ENCODE measurements at places on chromosomes 4 and X.
A peak's percentile ranks its signal among the peaks of the same experiment; 100 is the strongest.

- DNase-seq: peak; percentile 32
Observed at GRCh38 chr4:20297261-20297660, 45.6 kb downstream of the SLIT2 start.

- no peak for DNase-seq
Observed at GRCh38 chr4:36573441-36573840, 292.0 kb downstream of the DTHD1 start.

DNA sequence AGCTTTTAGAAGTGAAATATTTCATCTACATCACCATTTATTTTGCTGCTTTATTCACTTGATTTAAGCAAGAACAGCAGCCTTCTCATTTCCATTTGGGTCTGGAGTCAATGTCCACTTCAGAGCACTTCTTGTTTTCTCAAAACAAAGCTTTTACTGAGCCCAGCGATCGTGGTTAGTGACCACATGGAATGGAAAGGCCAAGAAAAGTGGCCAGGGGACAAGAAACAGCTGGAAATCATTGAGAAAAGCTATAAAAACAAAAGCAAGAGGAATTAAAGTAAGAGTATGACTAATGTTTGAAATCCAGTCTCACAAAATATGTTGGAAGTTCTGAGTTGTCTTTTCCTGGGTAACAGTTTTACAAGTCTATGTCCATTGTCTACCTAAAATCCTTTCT lies 328.4 kb upstream of the INTU start:
- peak; percentile 72 for DNase-seq

DNA sequence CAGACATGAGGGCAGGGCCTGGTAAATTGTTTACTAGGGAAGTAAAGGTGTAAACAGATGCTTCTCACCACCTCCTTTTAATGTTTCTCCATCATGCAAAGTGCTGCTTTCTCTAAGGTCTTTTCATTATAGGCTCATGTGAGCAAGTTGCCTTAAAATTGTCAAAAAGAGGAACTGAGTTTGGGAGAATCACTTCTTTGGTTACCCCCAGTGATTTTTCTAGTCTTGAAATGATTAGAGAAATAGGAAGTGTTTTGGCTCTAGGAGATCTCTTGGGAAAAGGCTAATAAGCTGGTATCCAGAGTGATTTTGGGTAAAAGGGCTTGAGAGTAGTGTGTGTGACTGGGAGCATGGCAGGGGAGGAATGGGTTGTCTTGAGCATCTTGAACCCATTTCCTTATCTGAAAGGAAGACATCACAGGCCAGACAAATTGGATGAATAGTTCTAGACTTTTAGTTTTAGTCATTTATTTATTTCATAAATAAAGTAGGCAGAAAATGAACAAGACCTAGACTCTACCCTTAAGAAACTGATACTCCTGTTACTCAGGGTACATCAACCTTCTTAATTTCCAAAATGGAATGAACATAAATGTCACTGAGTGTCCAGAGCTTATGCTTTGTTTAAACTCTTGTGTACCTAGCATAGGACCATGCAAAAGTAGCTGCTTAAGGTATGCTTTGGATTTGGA lies 14.2 kb downstream of the GRPR start:
- DNase-seq: no peak

- no peak for DNase-seq
Observed at GRCh38 chrX:12950851-12951594, 23.9 kb upstream of the TMSB4X start.

GRCh38 chr4:138959097-138959815 lies 56.3 kb upstream of the NOCT start:
- no peak for DNase-seq

DNA sequence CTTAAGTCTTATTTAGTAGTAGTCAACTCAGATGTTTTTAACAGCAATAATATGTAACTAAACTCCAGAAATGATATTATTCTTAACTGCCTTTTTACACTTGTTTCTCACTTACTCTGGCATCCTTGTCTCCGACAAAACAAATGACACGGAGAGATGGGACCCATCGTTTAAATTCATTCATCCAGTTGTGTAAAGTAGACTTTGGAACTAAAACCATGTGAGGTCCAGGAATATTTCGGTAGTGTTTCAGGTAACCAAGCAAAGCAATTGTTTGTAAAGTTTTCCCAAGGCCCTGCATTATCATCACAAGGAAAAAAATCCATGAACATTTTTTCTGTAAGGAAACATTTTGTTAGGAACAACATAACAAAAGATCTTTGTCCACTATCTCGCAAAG lies 11.6 kb downstream of the SMARCA1 start:
- no peak for DNase-seq

GRCh38 chrX:13177921-13178566 lies 133.6 kb upstream of the FAM9C start:
- no peak for DNase-seq

DNA sequence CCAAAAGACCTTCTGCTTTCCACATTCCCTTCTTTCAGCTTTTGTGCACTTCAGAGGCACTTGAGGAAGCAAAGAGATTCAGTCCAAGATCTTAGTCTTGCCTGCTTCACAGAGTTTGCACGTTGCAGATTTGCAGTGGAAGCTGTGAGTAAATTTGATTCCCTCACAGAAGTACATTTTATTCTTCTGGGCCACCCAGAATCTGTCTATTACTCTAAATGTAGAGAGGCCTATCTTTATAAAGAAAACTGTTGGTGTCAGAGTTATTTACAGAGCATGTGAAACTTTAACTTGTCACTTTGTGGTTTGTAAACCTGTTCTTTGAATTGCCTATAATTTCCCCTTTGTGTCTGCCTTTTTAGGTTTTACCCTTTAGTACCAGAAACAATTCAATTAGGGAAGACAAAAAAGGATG lies 15.5 kb downstream of the SPRY1 start:
- DNase-seq: no peak

DNA sequence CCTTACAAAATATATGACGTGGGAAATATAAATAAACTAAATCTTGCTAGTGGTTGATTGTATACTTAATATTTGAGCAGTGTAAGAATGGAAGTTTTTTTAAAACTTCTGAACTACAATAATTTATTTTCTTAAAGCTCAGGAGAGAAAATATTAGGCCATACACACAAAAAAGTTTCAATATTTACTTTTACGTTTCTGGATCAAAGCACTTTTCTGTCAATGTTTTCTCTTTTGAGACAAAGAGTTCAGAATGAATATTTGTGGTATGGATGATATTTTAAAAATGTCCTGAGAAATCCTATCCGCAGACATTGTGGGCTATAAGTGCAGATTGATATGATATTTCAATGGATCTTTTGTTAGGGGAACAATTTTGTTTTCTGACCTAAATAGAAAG lies 109.9 kb downstream of the TLL1 start:
- DNase-seq: no peak

- peak; percentile 12 for DNase-seq
Observed at GRCh38 chr4:40719008-40719623, 30.6 kb upstream of the NSUN7 start.

DNA sequence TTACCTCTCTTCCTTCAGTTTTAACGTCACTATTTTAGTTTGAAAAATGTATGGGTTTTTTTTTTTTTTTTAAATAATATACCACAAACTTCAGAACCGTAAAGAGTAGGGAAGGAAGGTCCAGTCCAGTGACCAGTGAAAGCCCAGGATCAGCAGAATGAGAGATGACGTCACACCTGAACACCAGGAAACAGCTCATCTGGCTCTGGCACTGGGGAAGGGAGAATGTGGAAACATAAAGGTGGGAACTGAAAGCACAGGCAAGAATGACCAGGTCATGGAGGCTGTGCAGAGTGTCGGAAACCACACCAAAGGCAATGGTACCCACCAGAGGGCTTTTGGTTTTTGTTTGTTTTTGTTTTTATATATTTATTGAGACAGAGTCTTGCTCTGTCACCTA lies 141.2 kb downstream of the DHX15 start:
- no peak for DNase-seq

DNA sequence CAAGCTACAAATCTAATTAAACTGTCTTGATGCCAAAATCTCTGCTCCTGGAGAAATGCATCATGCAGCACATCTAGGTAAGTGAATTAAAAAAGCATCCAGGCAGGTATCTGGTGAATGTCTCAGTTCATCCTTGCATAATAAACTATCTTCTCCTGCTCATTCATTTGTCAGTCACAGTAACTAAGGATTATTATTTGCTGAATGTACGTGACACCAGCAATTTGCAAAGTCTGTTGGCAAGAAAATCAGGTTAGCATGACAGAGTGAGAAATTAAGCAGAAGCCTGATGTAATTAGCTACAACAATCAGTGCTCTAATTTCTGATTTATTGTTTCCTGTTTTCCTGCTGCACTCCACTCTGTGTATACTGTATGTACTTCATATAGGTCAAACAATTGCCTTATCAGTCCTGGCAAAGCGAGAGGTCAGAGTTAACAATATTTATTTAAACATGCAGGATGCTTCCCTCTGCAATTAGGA lies 213.6 kb downstream of the FBXO8 start:
- DNase-seq: no peak

All from GM04503 (cell line).